ENCODE measurements at places on chromosomes 2 and 18.

- DNase-seq, result no peak
Measured at GRCh38 chr18:6024745-6025248, 129.5 kb upstream of the TMEM200C start.

GRCh38 chr2:141498561-141498960, 632.3 kb downstream of the LRP1B start:
- no peak for DNase-seq

DNA sequence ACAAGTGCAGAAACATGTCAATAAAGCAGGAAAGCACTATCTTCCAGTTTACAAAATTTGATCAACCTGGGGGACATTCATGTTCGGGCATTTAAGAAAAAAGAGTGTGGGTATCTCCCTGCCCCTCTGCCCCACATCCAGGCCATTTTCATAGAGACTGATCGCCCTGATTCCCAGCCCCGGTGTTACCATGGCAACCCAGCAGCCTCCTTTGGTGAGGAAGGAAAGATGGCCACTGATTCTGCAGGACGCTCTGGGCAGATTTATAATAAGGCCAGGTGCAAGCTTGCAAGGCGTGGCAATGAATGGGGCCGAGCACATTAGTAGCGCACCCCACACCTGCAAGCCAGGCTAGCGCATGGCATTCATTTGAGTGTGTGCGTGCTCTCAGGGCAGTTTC, 36.7 kb upstream of the ARL4C start:
- no peak for DNase-seq

DNA sequence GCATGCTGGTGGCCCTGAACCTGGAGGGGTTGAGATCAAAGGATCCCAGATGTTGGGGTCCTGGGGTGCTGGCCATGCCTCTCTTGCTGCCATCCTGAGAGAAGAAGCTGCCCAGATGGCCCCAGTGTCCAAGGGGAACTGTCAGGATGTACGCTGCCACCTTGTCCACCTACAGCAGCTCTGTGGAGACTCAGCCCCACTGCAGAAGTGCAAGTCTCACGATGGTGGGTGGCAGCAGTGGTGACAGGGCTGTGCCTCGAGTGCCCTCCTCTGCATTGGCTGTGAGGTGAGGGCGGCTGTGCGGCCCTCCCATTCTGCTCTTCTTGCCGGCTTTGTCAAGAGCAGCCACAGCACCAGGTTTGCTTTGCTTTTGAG, 24.7 kb downstream of the ODC1 start:
- no peak for DNase-seq

GRCh38 chr2:180692322-180692721, 288.1 kb upstream of the UBE2E3 start:
- no peak for DNase-seq

- no peak for DNase-seq
Measured at GRCh38 chr18:68722821-68723220, 7.9 kb upstream of the TMX3 start.

- no peak for DNase-seq
Measured at GRCh38 chr2:196187898-196188458, 16.6 kb upstream of the STK17B start.

GRCh38 chr2:7108792-7109532, 191.8 kb downstream of the RNF144A start:
- no peak for DNase-seq

Data from occipital lobe (tissue), 3 donors.